ENCODE measurements at places on chromosomes 7 and 10.

DNA sequence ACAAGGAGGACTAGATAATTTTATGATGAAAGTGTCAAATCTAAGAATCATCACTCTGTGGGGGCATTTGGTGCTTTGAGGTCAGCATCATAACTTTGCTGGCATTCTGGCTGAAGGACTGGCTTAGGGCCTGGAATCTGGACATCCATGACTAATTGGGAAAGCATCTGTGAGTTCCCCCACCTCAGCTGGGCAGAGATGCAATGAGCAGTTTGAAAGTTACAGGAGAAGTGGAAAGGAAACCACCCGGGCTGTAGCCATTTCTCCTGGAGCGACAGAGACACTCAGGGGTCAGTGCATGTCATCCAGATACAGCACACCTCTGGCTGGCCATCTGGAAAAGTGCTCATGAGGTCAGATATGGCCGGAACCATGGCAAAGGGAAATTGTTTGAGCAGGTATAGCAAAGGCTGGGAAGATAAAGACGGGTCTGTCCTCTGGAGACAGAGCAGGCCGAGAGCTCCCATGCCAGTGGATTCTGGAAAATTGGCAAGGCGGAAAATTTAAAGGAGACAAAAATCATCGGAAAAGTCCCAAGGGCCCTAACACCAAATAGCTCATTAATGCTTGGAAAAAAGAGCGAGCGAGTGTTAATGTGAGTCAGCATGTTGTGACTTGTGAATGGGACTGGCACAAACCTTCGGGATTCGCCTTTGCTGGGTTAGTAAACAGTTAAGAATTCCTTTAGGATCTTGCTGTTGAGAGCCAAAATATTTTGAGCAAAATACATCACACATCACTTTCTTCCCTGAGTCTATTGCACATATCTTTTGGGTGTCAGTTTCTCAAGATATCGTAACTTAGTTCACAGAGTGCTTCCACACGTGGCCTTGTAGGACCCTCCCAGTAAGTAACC is 188.4 kb upstream of the AGK start:
- no peak for DNase-seq

DNA sequence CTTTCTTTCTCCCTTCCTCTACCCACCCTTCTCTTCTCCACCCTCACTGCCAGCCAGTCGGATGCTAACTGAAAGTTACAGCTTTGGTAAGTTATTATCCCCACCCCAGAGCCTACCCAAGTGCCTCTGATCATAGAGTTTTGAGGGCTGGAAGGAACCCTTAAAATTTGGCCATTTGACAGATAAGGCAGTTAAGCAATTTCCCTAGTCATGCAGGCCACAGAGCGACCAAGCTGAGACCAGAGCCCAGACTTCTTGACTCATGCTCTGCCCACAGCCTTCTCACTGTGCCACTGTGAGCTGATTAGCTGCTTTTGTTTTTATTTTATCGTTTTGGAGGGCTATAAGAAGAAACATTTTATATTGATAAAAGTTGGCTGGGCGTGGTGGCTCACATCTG is 17.2 kb downstream of the SAP25 start:
- no peak for DNase-seq

GRCh38 chr10:71582019-71582418 is 137.6 kb downstream of the C10orf105 start:
- DNase-seq: no peak

GRCh38 chr10:77711683-77712049 is 74.1 kb upstream of the KCNMA1 start:
- DNase-seq: no peak

- no peak for DNase-seq
Observed at GRCh38 chr7:10192074-10192473, 781.6 kb upstream of the PHF14 start.

DNA sequence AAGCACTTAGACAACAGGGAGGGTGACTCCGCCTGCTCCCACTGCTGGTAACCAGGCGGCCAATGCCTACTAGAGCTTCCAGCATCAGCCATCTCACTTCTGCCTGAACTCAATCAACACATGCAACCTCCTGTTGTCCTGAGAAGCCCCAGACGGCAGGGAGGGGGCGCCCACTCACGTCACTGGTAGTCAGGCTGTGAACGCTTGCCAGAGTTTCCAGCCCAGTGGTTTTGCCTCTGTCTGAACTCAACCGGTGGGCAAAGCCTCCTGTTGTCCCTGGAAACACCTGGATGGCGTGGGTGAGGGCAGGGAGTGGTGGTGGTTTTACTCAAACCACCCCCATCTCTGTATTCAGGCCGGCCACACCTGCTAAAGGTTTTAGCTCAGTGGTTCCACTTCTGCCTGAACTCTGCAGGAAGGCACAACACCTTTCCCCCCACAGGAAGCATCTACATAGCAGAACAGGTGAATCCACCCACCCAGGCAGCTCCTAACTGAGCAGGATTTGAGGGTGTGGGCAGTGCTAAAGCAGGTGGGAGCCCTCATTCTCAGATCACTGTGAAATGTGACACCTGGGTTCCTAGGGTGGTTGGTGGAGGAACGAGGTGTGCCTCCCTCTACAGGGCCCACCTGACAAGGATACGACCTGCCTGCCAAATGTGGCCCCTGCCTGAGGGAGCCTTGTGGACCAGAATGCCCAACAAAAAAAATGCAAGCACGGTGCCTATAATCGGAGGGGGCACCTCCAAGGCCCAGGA is 563.0 kb upstream of the SEMA3D start:
- no peak for DNase-seq

- DNase-seq: no peak
Observed at GRCh38 chr7:44315301-44315903, 10.0 kb downstream of the CAMK2B start.

GRCh38 chr10:28996947-28997551 is 291.8 kb upstream of the LYZL1 start:
- no peak for DNase-seq

DNA sequence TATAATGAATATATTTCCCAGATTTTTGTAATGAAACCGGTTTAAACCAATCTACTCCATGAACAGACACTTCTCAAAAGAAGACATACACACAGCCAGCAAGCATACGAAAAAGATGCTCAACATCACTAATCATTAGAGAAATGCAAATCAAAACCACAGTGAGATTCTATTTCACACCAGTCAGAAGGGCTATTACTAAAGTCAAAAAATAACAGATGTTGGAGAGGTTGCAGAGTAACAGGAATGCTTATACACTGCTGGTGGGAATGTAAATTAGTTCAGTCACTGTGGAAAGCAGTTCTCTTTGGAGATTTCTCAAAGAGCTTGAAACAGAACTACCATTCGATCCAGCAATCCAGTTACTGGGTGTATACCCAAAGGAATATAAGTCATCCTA is 240.7 kb downstream of the TSPAN12 start:
- no peak for DNase-seq

- no peak for DNase-seq
Observed at GRCh38 chr7:151387161-151388006, 22.5 kb downstream of the WDR86 start.

GRCh38 chr7:51601461-51601860 is 284.9 kb upstream of the COBL start:
- DNase-seq: no peak

DNA sequence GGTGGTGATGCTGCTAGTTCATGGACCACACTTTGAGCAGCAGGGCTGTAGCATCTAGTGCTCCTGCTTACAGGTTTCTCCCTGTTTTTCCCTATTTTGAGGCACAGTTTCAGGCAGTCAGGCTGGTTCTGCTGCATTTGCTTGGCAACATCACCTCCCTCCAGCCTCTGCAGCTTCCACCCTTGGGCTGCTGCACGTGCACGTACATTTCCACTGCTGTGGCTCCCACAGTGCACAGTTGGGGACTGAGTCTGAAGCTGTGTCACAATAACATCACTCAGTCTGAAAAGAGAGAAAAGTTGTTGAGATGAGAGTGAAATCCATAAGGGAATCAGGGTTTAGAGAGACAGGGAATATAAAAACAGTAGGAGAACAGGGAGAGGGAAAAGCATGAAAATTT is 230.7 kb upstream of the FZD1 start:
- DNase-seq: no peak

DNA sequence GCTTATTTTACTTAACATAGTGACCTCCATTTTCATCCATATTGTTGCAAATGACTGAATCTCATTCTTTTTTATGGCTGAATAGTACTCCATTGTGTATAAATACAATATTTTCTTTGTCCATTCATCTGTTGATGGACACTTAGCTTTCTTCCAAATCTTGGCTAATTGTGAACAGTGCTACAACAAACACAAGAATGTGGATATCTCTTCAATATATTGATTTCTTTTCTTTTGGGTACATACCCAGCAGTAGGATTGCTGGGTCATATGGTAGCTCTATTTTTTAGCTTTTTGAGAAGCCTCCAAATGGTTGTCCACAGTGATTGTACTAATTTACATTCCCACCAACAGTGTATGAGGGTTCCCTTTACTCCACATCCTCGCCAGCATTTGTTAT is 58.0 kb downstream of the CREB5 start:
- no peak for DNase-seq

GRCh38 chr10:113917636-113918035 is 63.2 kb downstream of the NHLRC2 start:
- DNase-seq: no peak

- DNase-seq: no peak
Observed at GRCh38 chr7:74093671-74094223, 10.1 kb downstream of the LIMK1 start.

DNA sequence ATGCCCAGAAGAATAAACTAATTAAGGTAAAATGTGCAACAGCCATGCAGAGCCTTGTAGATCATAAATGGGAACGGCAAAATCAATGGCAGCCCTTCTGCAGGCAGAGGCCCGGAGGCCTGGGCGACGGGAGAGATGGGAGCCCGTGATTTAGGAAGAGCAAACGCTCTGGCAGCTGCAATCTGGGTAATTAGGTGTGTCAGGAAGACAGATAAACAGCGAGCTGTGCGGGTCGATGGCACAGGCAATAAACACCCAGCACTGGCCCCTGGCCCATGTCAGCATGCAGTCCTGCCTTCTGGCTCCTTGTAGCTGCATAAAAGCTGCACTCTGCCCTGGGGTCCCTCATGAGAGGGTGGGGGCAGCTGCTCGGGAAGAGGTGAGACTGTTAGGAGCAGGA is 78.0 kb downstream of the GOLGA7B start:
- DNase-seq: no peak

GRCh38 chr7:151009327-151010036 is 14.8 kb downstream of the ATG9B start:
- DNase-seq: no peak

All from stimulated activated CD4-positive, alpha-beta T cell treated with anti-CD3 and anti-CD28 coated beads, Interleukin-2, amount 100 ng/mL, for 48 hours (primary cell).